ENCODE measurements at places on chromosomes 1 and 21. TPM values are rescaled to one million over a fixed set of nuclear protein-coding genes. Genes with fewer than 3 reads are reported as not detected.

DNA sequence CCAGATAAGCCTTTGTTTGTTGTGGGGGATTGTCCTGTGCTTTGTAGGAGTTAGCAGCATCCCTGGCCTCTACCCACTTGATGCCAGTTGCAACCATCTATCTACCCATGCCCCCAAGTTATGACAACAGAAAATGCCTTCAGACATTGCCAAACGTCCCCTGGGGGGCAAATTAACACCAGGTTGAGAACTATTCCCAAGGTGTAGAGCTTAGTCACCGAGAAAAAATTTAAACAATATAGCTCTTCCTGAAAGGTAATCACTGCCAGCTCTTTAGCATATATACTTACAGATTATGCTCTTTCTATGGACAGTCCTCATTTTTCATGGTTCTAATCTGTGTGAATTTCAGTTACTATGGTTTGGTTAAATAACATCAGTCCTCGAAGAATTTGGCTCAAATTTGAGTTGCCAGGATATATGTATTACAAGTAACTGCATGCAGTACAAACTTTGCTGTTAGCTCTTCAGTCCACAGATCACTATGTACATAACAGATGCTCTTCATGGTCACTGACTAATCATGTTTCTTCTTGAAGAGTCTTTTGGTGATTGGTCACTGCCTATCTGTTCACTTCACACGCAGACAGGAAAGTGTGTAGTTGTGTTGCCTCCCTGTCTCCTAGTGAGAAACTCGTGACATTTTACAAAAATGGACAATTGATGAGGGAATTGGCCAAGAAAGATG lies 25.2 kb downstream of the MAPKAPK2 start:
- no peak for DNase-seq

DNA sequence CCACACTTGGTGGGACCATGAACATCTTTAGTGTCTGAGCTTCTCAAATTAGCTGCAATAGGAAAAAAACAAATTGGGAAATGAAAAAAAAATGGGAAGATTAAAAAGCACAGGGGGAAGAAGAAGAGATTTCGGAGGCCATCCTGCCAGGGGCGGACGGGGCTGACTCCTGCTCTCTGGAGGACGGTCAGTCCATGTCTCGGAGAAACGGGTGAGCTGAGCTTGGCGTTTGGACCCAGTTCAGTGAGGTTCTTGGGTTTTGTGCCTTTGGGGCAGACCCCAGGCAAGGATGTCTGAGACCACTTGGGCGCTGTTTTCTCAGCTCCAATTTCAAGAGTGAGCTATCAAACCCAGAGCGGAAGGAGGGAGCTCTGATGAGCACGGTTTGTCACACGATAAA lies 123.9 kb downstream of the PRDM2 start:
- no peak for DNase-seq

- DNase-seq: peak; percentile 44
These were observed 44.7 kb downstream of the ENAH start for GRCh38 chr1:225608014-225608796.

- peak; percentile 44 for DNase-seq
These were observed 135.4 kb downstream of the LMO4 start for GRCh38 chr1:87464022-87464490.

Gene ZMYND12
- polyA plus RNA-seq: 0.90 TPM

Gene CRP
- polyA plus RNA-seq: not detected

Gene CD244
- polyA plus RNA-seq: not detected

Gene C1orf94
- 4.3 TPM for polyA plus RNA-seq

Gene CLEC20A
- polyA plus RNA-seq: not detected
